GM12878 (cell line): ENCODE measurements at places on chromosomes 5 and 9. TPM values are rescaled to one million over a fixed set of nuclear protein-coding genes. Genes with fewer than 3 reads are reported as not detected.

GRCh38 chr5:98564836-98565235 is 208.6 kb upstream of the RGMB start:
- DNase-seq, result no peak

GRCh38 chr5:56951126-56951945 is 587 bp downstream of the MIER3 start:
- no peak for DNase-seq

Gene FAM170A
- total RNA-seq, result not detected in 2 replicates

Gene INSYN2B
- total RNA-seq, result not detected in 2 replicates
